ENCODE measurements at places on chromosomes 6 and 20.

GRCh38 chr6:30615219-30615957 lies 1.7 kb downstream of the PPP1R10 start:
- peak; percentile 69 for DNase-seq

DNA sequence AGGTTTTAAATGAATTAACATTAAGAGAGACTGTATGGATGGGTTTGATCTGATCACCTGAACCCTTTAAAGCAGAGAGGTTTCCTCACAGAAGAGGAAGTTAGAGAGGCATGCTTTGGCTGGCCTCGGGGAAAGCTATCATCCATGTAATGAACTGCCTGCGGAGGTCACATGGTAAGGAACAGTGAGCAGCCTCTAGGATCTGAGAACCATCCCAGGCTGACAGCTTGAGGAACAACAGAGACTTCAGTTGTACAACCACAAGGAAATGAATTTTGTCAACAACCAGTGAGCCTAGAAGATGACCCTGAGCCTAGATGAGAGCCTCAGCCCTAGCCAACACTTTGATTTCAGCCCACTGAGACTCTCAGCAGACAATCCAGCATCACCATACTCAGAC lies 2.9 kb upstream of the COL21A1 start:
- no peak for DNase-seq

GRCh38 chr6:139547122-139547776 lies 172.8 kb upstream of the CITED2 start:
- no peak for DNase-seq

DNA sequence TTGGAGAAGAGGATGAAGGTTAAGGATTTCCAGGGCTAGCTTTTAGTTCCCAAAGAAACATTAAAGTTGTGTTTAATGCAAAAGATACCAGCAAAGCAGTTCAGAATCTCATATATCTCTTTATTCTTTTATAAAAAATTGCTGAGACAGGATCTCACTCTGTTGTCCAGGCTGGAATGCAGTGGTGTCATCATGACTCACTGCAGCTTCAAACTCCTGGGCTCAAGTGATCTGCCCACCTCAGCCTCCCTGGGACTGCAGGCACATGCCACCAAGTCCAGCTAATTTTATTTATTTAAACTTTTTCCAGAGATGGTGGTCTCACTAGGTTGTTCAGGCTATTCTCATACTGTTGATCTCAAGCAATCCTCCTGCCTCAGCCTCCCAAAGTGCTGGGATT lies 41.1 kb upstream of the CAP2 start:
- no peak for DNase-seq

GRCh38 chr6:3232017-3232945 lies 4.8 kb upstream of the TUBB2B start:
- no peak for DNase-seq

GRCh38 chr20:31472395-31473330 lies 2.3 kb downstream of the DEFB124 start:
- no peak for DNase-seq

- no peak for DNase-seq
Measured at GRCh38 chr20:17644451-17644850, 37.6 kb downstream of the RRBP1 start.

DNA sequence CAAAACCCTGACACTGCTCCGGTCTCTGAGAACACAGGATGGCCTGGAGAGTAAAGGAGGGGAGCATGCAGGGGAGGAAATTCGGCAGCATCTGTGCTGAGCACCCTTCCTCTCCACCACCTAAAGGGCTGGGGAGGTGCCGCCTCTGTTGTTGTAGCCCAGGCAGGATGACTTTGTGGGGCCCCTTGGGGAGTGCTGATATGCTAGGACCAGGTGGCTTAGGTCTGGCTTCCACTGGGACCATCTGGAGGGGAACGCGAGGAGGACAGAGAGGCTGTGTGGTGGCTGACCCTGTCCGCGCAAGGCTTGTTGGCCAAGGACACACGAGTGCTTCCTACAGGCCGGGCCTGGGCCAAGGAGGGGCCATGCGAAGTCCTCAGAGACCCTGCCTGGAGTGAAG lies 9.9 kb upstream of the RPS6KA2 start:
- DNase-seq: no peak

DNA sequence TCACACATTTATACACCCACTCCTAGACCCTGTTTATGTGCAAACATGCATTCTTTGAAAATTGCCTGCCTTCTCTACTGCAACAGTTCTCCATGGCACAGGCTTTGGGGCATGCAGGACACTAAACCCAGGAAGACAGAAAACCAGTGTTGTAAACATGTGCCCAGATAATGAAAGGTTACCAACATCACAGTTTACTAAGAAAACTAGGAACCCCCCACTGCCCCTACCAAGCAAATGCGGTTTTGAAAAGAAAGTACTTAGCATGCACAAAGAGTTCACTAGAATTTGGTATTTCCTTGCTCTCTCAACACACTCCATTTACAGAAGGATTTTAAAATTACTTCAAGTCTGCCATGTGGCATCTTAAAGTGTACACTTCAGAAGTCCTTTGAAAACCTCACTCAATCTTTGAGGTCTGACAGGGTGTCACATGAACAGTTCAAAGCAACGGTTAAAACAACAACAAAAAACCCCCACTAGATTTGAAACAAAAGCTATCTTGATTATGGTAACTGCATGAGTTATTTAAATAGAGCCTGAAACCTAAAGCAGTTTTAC lies 245.0 kb downstream of the GMPR start:
- DNase-seq: peak; percentile 72

DNA sequence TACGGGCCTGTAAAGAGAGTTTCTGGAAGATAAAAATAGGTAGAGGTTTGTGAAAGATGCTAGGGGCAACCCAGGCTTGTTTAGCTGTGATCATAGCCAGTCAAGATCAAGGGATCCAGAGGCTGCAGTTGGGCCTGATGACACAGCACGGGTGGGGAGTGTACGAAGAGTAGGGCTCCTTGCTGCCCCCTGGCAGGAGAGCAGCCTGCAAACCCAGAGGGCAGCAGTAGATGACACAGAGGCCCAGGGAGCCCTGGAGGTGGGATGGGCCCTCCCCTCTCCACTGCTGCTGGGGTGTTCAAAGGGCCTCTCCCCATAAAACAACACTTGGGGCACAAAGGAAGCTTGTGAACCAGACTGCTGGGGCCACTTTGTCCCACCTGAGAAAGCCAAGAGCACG lies 47.2 kb downstream of the VEGFA start:
- DNase-seq: peak; percentile 9

DNA sequence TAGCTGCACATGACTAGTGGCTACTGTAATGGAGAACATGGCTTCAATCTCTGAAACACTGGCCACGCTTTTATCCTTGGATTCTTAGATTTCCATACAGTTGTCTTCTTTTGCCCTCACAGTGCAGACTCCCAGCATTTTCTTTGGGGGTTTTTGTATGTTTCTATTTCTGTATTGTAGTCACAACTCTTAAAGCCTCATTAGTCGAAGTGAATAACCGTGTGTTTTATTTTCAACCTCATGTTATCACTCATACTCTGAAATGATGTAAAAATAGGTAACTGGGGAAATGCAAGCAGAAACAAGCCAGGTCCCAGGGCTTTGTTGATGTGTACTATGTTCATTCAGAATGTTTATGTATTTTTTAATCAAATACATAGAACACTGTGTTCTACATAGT lies 162.9 kb downstream of the JARID2 start:
- no peak for DNase-seq

- DNase-seq: no peak
Measured at GRCh38 chr20:64111841-64112641, 4.7 kb upstream of the NPBWR2 start.

DNA sequence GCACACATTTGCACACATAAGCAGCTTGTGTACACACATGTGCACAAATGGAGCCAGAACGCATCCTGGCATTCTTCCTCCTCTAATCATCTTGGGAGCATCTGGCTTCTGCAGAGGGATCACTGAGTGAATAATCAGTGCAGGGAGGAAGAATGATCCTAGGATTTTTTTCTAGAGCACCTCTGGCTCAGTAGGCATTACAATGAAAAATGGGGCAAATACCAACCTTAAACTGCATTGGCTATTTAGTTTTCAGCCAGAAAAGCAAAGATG lies 205.7 kb upstream of the TCF21 start:
- no peak for DNase-seq

DNA sequence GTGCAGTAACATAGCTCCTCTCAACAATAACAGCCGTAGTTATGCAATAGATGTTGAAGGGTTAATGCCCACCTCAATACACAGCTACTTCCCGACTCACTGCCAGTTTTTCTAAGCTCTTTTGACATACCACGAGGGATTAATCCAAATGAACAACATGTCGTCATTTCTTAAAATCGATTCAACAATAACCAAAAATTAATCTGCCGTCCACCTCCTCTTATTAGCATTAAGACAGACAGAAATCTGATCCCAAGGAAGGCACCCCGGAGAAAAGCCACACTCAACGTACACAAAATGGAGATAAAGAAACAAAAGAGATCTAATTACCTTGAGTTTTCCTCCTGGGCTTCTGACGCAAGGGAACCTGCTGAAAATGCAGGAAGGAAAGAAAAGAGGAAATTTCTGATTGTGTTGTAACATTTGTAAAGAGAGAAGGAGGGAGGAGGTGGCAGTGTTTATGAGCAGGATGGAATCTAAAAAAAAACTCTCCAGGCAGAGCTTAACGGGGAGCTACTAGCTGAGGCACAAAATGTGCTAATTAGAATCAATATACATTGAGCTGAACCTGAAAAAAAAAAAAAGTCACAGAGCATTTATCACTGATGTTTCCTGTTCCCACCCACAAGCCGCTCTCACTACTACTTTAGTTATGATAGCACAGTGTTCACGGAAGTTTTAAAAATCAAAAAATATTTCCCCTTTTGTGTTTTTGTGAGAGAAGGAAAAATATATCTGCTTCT lies 109.3 kb downstream of the IPCEF1 start:
- peak; percentile 54 for DNase-seq

GRCh38 chr20:63518351-63518861 lies 2.2 kb upstream of the PPDPF start:
- no peak for DNase-seq

- peak; percentile 19 for DNase-seq
Measured at GRCh38 chr6:147222160-147222838, 18.1 kb downstream of the STXBP5 start.

DNA sequence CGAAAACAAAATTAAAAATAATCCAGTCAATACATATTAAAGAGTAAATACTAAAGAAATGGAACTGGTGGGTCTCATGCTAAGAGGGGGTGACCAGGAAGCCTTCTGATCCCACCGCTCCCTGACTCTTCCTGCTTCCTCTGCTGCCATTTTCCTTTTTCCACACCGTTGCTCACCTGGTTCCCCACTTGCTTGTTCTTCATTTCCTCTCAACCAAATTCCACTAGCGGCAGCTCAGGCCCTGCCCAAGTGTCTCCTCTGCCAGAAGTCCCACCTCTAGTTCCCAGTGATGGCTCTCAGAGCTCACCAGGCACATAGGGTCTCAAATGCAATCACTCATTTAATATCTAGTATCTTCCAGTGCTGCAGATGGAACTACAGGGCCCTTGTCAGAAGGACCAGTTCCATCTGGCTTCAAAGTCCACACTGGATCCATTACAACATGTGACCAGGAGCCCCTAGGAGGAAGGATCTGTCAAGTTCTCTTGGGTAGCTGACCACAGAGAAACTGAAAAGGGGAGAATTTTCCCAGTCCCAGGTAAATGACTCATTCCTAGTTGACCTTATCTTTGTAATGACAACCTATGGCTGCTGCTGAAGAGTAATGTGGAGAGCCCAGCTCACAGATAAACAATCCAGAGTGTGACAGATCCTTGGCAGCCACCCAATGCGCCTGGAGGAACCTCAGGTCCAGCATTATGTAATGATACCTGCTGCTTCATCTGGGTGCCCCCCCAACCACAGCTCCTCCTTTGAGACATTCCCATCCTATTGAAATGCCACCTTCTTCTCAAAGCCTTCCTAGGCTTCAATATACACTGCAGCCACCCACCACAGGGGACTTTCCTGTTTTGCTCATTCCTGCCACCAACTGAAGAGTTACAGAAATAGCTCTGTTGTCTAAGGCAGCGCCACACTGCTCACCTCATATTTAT lies 38.2 kb downstream of the ELMO2 start:
- no peak for DNase-seq

GRCh38 chr6:72913797-72914196 lies 291.9 kb downstream of the KCNQ5 start:
- DNase-seq: no peak

DNA sequence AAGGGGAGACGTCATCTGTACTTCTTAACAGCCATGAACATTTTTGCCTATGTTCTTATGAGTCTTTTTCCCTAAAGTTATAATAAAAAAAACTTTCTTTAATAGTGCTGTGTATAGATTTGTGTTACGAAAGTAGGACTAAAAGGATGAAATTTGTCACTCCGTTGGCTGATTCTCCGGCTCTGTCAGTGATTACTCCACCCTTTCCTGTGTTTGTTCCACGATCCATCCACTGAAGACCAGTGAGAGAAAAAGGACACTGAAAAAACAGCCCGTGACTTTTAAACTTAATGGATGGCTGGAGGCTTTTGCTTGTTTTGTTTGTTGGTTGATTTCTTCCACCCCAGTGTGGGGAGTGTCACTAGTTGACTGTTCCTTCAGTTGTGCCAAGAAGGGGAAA lies 232.0 kb upstream of the NOX3 start:
- DNase-seq: no peak

- no peak for DNase-seq
Measured at GRCh38 chr6:133242637-133243585, 1.8 kb downstream of the EYA4 start.

DNA sequence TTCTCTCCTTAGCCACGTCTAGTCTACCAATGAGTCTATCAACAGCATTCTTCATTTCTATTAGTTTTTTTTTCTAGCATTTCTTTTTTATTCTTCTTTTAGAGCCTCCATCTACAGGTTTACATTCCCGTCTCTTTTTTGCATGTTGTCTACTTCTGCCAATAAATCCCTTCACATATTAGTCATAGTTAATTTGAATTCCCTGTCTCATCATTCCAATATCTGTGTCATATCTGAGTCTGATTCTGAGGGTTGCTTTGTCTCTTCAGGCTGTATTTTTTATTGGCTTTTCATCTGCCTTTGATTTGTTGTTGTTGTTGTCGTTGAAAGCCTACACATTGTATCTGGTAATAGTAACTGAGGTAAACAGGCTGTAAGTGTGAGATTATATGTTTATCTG lies 104.6 kb downstream of the HMGCLL1 start:
- no peak for DNase-seq

- no peak for DNase-seq
Measured at GRCh38 chr20:31691646-31692275, 30.9 kb downstream of the BCL2L1 start.

DNA sequence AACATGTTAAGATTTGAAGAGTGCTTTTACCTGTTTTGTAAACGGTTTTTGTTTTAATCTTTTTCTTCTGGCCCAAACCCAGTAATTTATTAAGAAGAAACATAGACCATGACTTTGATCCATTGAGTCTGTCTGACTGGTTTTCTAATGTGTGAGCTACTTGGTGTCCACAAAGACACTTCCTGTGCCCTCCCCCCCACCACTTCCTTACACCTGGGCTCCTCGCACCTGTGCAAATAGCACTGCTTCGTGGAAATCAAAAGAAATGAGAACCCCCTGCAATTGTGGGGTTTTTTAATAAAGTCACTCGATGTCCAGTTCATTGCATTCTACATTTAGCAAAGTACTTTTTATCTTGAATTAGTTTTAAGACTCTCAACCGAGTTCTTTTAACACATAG lies 65.5 kb downstream of the SMOC2 start:
- DNase-seq: no peak

All from CD4-positive, alpha-beta T cell treated with Interleukin-12 subunit alpha and Interleukin-12 subunit beta, for 1 hour (primary cell).